ENCODE measurements at places on chromosomes 3 and 15.

- no peak for DNase-seq
Measured at GRCh38 chr3:42800251-42800650, 4.0 kb downstream of the HIGD1A start.

- peak; percentile 73 for DNase-seq
Measured at GRCh38 chr3:185253645-185254410, at the start of gene EHHADH. TSS of gene EHHADH (minus strand) at chr3:185254049. CDS start at chr3:185254022, 27 bp downstream.

DNA sequence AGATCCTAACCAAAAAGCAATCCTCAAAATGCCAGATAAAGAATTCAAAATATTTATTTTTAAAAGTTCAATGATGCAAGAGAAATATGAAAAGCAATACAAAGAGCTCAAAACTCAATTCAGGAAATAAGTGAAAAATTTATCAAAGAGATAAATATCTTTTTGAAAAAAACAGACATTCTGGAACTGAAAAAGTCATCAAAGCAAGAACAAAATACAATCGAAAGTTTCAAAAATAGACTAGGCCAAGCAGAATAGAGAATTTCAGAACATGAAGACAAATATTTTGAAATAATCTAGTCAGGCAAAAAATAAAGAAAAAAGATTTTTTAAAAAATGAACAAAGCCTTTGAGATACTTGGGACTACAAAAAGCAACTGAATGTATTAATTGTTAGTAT lies 83.4 kb upstream of the STT3B start:
- no peak for DNase-seq

- DNase-seq, result no peak
Measured at GRCh38 chr15:89656116-89656815, 999 bp upstream of the KIF7 start.

DNA sequence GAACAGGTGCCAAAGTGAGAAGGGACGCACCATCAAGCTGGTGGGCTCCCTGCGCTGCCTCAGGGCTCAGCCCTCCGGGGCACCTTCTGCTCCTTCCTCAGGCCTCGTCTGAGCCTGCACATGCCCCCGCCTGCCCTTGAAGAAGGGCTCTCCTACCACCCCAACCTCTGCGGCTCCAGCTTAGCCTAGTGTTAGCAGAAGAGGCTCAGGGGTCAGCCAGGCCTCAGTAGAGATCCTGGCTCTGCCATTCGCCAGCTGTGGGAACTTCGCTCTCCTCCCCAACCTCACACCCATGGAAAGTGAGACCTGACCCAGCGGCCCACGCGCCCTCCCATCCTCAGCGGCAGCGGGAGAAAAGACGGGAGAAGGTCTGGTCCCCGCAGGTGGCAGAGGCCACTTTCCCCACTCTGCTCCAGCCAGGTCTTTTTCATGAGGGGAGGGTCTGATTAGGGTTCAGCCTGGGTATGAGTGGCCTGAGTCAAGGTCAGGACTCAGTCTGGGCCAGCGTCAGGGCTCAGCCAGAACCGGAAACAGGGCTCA lies 8.2 kb downstream of the GRIP2 start:
- no peak for DNase-seq

GRCh38 chr3:37855363-37855970 lies 6.2 kb upstream of the CTDSPL start:
- peak; percentile 49 for DNase-seq

- DNase-seq, result no peak
Measured at GRCh38 chr15:80693682-80694610, 1.2 kb upstream of the ABHD17C start.

GRCh38 chr3:18295171-18295920 lies 129.8 kb downstream of the SATB1 start:
- DNase-seq, result no peak

GRCh38 chr3:176293276-176293675 lies 904.0 kb downstream of the TBL1XR1 start:
- no peak for DNase-seq

DNA sequence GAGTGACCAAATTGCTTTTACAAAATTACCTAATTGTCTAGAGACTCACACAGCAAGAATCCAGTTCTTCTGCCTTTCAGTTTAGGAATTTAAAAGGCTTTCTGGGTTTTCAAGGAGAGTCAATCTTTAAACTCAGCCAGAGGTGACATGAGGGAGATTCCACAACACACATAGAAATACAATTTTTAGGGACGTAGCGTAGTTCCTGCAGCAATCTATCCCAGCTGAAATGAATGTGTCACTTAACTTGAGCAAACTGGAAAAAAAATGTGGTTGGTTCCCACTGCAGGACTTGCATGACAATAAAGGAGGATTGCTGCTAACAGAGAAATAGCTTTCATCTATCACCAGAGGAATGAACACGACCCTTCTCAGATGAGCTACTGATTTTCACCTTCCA lies 269.7 kb downstream of the OTOL1 start:
- DNase-seq, result no peak

- peak; percentile 35 for DNase-seq
Measured at GRCh38 chr3:146065573-146066006, 95.4 kb downstream of the PLOD2 start.
